ENCODE measurements at places on chromosomes 5 and 9.

DNA sequence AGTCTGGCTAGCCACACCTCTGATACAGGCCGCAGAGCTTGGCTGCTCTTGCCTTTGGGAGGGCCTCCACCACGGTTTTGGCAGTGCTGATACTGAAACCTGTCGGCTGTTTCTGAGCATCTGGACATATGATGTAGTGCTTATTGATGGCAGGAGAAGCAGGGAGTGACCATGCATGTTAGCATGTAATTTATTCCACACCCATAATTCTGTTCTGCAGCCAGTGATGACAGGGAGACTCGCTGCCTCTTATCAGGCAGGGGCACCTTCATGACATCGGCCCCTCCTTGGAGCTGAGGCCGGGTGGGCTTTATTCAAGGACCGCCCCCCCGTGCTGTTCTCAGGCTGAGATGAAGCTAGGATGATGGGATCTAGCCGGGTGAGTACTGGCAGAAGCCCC is 49.0 kb downstream of the OLFM1 start:
- DNase-seq, result no peak

DNA sequence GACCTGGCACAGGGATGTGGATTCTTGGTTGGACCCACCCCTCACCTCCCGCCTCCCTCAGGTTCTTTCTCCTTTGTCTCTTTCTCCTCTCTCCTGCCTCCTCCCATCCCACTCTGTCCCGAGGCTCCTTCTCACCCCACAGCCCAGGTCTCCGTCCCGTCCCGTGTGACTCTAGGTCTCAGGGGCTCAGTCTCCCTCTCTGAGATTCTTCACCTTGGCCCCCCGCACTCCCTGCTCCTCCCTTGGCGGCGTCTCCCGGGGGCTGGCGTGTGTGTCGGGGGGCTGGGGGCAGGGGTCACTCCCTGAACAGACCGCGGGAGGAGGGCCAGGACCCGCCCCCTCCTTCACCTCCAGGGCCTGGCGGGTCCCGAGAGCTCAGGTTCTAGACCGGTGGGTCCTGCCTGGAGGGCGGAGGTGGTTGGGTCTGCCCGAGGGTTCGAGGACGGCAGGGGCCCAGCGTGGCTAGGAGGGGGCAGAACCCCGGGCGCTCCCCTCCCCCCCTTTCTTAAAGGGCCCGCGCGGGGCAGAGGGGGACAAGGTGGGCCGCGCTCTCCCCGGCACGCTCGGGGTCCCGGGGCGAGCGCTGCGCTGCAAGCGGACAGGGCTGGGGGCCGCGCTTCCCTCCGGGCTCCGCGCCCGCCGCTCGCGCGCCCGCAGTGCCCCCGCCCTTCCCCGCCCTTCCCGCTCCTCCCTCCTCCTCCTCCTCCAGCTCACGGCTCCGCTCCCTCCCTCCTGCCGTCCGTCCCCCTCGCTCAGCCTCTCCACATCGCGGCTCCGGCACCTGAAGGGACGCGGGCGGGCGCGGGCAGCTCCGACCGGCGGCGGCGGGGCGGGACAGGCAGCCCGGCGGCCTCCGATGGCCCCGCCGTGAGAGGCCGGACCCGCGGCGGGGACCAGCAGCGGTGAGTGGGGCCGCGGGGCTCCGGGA is at the start of gene PSD2:
TSS of gene PSD2 (plus strand) at position 735 of the 928 bp plus-strand sequence. CDS start 13,633 bp downstream, outside the sequence.
- no peak for DNase-seq

DNA sequence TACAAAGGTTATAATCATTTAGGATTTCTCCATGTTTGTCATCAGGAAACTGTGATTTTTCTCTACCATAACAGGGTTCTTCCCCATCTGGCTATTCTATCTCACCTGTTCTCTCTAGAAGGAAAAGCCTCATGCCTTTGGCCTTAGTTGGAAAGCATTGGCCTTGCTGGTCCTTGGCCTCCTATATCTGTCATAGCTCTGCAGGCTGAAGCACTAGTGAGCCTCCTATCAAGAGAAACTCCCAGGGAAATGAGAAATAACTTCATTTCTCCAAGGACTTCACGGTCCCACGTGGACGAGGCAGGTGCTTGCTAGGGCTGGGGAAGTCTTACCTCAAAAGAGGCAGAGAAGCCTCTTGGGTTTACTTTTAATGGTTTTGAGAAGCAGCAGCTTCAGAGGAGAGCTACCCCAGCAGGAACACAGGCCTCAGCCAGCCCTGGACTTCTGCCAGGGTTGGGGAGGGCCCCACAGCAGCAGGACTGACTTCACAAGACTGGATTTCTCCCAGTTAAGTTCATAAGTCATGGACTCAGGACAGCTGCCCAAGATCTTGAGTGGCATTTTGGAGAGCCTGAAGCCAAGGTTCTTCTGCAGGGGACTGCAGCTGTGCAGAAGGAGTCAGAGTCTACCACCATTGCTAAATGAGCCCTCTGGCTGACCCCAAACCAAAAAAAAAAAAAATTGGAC is 15.8 kb upstream of the PSAT1 start:
- DNase-seq, result no peak

DNA sequence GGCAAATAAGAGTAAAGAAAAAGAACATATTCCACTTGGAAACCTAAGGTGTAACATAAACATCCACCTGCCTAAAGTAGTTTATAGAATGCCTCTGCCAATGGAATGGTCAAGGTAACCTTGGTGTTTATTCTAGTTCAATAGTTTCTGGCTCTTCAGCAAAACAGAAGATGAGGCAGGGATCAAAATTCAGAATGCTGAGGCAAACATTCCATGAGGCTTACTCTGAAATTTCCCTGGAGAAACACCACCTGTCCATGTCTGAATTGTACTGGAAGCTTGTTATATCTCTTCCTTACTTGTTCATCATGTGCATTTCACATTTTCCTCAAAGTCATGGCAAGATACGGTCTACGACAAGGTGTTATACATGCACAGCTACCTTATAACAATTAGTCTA is 1862.4 kb upstream of the ACO1 start:
- DNase-seq, result no peak

DNA sequence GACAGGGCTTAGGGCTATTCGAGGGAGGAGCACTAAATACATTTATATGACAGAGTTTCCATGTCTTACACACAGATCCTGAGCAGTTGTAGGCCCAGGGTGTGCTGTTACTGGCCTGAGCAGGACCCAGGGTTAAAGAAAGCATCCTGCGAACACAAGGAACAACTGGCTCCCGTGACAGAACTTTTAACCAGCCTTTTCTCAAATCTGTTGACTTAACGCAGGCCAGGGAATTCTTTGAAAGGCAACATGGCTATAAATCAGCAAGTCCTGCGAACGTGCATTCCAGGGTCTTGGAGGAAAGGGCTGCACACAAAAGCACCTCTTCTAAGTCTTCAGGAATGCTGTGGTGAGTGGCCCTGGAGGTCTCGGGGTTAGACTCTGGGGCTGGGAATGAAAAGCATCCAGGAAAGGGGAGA is 45.2 kb upstream of the ANKRD55 start:
- no peak for DNase-seq

GRCh38 chr5:63293317-63293716 is 668.9 kb downstream of the HTR1A start:
- DNase-seq, result no peak

GRCh38 chr9:134618163-134618832 is 23.3 kb upstream of the COL5A1 start:
- no peak for DNase-seq
